NCI-H1105 (cell line): ENCODE measurements at places on chromosomes 7 and 10.
A peak's percentile ranks its signal among the peaks of the same experiment; 100 is the strongest.

GRCh38 chr7:6658618-6659345, 21.7 kb downstream of the ZNF316 start:
- DNase-seq: no peak

GRCh38 chr10:30270247-30270646, 78.8 kb downstream of the MTPAP start:
- DNase-seq: no peak

DNA sequence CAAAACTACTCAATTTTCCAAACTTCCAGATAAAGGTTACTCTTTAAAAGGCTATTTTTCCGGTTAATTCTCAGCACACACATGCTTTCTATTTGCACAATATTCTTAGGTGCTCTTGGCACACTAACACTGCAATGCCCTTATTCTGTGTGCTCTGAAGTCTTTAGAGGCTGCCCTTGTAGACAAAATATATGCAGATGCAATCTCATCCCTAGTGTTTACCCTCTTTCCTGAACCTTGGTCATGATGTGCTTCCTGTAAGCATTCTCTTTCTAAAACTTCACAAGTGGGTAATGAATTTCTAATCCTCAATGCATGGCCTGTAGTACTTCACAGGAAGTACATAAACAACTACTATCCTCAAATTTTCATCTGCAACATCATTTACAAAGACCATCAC, 41.1 kb upstream of the TUBB8 start:
- DNase-seq: no peak

DNA sequence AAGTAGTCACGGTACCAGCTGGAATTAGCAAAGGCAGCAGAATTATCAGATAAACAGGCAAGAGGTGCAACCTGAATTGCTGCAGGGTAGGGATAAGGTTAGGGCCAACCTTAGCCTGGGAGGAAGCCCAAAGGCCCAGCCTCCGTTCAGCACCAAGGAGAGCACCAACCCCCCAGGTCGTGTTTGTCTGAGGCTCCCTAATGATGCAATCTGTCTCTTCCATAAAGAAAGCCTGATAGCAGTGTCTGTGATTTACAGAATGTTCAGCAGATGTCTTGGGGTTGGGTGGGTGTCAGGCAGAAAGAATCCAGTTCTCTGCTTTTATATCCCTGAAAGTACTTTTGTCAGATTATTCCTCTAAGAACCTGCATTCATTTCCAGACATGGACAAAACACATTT, 328.4 kb upstream of the AOAH start:
- no peak for DNase-seq

- DNase-seq: no peak
Measured at GRCh38 chr7:116731445-116732335, 59.7 kb downstream of the MET start.

DNA sequence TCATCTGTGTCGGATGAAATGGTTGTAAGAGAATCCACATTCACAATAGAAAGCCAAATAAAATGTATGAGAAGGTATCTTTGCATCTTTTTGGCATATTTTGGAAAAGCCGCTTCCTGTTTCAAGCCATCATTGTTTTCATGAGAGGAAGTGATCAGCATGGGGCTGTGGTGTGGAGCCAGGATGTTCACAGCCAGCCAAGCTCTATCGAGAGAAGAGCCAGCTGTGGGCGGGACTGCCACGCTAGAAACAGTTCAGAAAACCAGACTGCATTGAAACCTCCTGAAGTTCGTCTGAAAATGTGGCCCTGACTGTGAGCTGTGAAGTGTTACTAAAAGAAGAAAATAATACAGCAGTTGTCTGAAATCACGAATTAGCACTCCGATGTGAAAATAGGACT, 21.2 kb upstream of the NPS start:
- DNase-seq: no peak

DNA sequence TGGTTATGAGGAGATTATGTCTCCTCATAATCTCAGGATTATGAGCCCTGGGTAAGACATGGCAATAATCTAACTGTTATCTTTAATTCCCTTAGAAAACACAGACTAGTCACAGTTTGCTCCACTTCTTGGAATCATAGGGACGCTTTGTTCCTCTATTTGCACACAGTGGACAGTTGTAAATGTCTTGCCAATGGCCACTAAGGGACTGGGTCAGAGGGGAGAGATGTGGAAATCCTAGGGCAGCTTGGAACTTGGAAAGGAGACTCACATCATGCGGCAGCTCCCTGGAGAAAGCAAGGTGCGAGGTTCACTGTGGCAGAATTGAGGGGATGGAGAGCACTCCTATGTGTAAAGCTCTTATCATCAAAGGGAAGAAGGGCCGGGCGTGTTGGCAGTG, 266.1 kb downstream of the PRPF18 start:
- DNase-seq: no peak

GRCh38 chr10:3090914-3091787, 23.8 kb downstream of the PFKP start:
- no peak for DNase-seq

DNA sequence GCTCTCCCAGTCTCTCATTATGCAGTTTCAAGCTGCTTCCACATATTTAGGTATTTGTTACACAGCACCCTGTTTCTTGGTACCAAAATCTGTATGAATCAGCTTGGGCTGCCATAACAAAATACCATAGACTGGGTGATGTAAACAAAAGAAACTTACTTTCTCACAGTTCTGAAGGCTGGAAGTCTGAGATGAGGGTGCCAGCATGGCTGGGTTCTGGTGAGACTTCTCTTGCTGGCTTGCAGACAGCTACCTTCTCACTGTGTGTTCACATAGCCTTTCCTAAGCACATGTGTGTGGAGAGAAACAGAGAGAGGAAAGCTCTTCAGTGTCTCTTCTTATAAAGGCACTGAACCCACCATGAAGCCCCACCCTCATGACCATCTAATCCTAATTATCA, 15.7 kb upstream of the CBLL1 start:
- no peak for DNase-seq

DNA sequence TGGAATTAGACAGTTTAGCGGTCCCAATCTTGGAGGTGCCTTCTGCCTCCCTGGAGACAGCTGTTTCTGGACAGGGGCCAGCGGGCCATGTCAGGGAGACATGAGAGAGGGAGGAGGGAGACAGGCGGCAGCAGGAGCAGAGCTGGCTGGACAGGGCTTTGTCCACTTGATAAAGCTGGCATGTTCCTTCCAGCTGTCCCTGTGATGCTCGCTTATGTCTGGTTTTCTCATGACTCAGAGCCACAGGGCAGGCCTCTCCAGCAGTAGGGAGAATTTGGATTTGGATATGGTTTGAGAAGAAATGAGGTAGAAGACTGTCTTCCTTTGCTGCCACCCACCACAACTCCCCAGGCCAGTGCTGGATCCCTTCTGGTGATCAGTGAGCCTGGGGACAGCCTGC, 51.7 kb upstream of the SORCS3 start:
- no peak for DNase-seq

- DNase-seq: peak; percentile 43
Measured at GRCh38 chr7:33744293-33745075, 160.9 kb upstream of the BMPER start.

DNA sequence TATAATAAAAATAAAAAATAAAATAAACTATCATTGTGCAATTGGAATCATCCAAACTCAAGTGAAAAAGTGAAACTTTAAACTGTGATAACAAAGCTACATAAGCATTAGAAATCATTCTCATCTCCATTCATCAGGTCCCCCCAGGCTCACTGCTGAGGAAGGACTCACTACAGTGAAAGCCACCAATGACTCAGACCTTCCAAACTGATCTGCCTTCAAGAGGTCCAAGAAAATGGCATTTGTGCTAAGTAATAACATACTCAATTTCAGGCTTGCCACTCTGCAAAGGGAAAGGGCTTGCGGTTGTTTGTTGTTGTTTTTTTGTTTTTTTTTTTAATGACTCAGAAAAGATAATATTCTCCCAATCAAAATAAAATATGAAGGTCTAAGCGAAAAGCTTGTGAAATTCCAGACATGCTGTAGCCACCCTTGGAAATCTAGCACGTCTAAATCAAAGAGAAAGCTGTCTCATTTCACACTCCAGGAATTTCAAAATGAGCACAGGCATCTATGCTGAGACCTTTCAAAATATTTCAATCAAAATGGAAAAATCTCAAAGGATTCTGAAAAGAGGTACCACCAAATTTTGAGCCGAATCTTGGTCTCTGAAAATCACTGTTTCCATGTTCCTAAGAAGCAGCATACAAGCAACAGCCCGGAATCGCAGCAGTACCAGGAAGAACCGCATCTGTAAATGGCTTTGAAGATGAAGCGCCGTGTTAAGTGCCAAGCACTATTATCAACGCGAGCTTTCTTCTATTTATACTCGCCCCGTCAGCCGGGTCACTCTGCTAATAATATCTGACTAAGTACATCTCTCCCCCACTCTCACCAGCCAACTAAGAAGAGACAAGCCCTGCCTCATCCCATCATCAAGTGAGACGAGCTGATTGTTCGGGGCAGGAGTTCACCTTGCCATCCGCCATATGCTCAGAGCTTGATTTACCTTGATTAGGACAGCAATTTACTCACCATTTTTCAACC, 13.5 kb downstream of the SFMBT2 start:
- no peak for DNase-seq

DNA sequence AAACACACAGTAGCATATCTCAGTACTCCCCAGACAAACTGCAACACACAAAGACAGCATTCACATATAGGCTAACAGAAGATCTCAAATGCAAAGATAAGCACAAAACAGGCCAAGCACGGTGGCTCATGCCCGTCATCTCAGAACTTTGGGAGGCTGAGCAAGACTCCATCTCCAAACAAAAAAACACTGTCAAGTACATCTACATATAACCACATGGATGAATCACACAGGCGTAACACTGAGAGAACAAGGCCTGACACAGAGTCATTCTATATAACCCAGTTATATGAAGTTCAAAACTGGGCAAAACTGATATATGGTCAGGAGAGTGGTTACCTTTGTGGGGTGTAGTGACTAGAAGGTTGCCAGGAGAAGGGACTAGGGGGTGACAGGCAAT, 506.4 kb downstream of the KCNMA1 start:
- DNase-seq: no peak

GRCh38 chr7:22979251-22979650, 34.7 kb downstream of the HYCC1 start:
- DNase-seq: no peak
